ENCODE measurements at places on chromosomes 5 and 9. TPM values are rescaled to one million over a fixed set of nuclear protein-coding genes. Genes with fewer than 3 reads are reported as not detected.

Gene SLC6A7
- polyA plus RNA-seq, result 4.1 TPM

Gene GKAP1
- polyA plus RNA-seq, result 14.5 TPM

Gene CDH10
- 1.9 TPM for polyA plus RNA-seq

Gene UGCG
- 5.0 TPM for polyA plus RNA-seq

Gene SLC4A9
- not detected for polyA plus RNA-seq

Gene FREM1
- polyA plus RNA-seq, result 0.61 TPM

Gene MOB3B
- 4.4 TPM for polyA plus RNA-seq

Gene PLPPR1
- polyA plus RNA-seq, result 7.1 TPM

Gene ZNF618
- 0.97 TPM for polyA plus RNA-seq

Gene PIP5KL1
- 2.4 TPM for polyA plus RNA-seq

Gene PCDHA5
- 0.32 TPM for polyA plus RNA-seq

Gene TESK1
- 61.3 TPM for polyA plus RNA-seq

Gene SIT1
- polyA plus RNA-seq, result 2.0 TPM

Gene DOCK2
- polyA plus RNA-seq, result 1.8 TPM

Gene RNF208
- polyA plus RNA-seq, result 84.7 TPM

Gene SLC1A1
- 4.6 TPM for polyA plus RNA-seq

Gene TAS2R1
- not detected for polyA plus RNA-seq

Gene FGF1
- 58.0 TPM for polyA plus RNA-seq

Gene SPINK1
- polyA plus RNA-seq, result not detected

Gene DRD1
- 0.44 TPM for polyA plus RNA-seq

Gene PHYHD1
- polyA plus RNA-seq, result 14.9 TPM

Gene SPINK7
- polyA plus RNA-seq, result not detected

Gene HTR1A
- 0.24 TPM for polyA plus RNA-seq

Gene TEX10
- polyA plus RNA-seq, result 15.3 TPM

Gene PFN3
- not detected for polyA plus RNA-seq

Gene ADAMTS13
- polyA plus RNA-seq, result 4.0 TPM

Gene INSL4
- not detected for polyA plus RNA-seq

Gene TERT
- polyA plus RNA-seq, result 0.36 TPM

Gene GABRA6
- polyA plus RNA-seq, result not detected

Gene CMBL
- 86.0 TPM for polyA plus RNA-seq

Gene CNTLN
- polyA plus RNA-seq, result 4.0 TPM

Gene ARL14EPL
- polyA plus RNA-seq, result not detected

Gene LOX
- 1.8 TPM for polyA plus RNA-seq

Gene LCN1
- polyA plus RNA-seq, result not detected

Gene KIF24
- 9.4 TPM for polyA plus RNA-seq

Gene SLCO4C1
- 0.12 TPM for polyA plus RNA-seq

Gene NDUFAF2
- polyA plus RNA-seq, result 30.6 TPM

Gene ZNG1A
- 16.2 TPM for polyA plus RNA-seq

Gene PCDHB14
- polyA plus RNA-seq, result 1.8 TPM

Gene IL13
- polyA plus RNA-seq, result not detected

Gene F2RL2
- not detected for polyA plus RNA-seq

Gene CCDC69
- polyA plus RNA-seq, result 3.6 TPM

Gene ANKDD1B
- polyA plus RNA-seq, result not detected

Gene NSA2
- polyA plus RNA-seq, result 52.5 TPM

Gene GLDC
- polyA plus RNA-seq, result 5.1 TPM

Gene MAMDC4
- polyA plus RNA-seq, result 0.93 TPM

Gene PTGDS
- polyA plus RNA-seq, result 2,031 TPM

Gene CER1
- polyA plus RNA-seq, result 4.1 TPM

Gene RGP1
- polyA plus RNA-seq, result 34.4 TPM

Gene MLANA
- polyA plus RNA-seq, result not detected

Gene IL4
- not detected for polyA plus RNA-seq

Gene KLHL9
- 10.6 TPM for polyA plus RNA-seq

Gene BRINP1
- 25.0 TPM for polyA plus RNA-seq

Gene ALDOB
- polyA plus RNA-seq, result 0.66 TPM

Gene CDX1
- not detected for polyA plus RNA-seq

Gene TNIP1
- polyA plus RNA-seq, result 44.4 TPM

Gene FOXD4L5
- polyA plus RNA-seq, result not detected
